Cardiac muscle cell (in vitro differentiated cells and primary cell): ENCODE measurements at places on chromosomes 2 and 18. TPM values are rescaled to one million over a fixed set of nuclear protein-coding genes. Genes with fewer than 3 reads are reported as not detected.

The M1AP gene
- not detected in 2 replicates for polyA plus RNA-seq

- DNase-seq, result peak; percentile 56
Measured at GRCh38 chr2:3316456-3317276, 61.0 kb downstream of the EIPR1 start.

GRCh38 chr18:63159590-63159989 is 160.0 kb downstream of the BCL2 start:
- no peak for DNase-seq

- DNase-seq, result no peak
Measured at GRCh38 chr2:238255151-238255551, 15.3 kb upstream of the HES6 start.
